ENCODE measurements at places on chromosomes 1 and 21. TPM values are rescaled to one million over a fixed set of nuclear protein-coding genes. Genes with fewer than 3 reads are reported as not detected.

Gene TIE1
- total RNA-seq = 16.0 TPM

Gene CA14
- not detected for total RNA-seq

Gene RPE65
- total RNA-seq = not detected

Gene ZNF672
- total RNA-seq = 22.8 TPM

Gene CASZ1
- total RNA-seq = 2.0 TPM

Gene OR14K1
- not detected for total RNA-seq

Gene TSPEAR
- not detected for total RNA-seq

Gene SOX13
- total RNA-seq = 35.7 TPM
